Stimulated activated CD8-positive, alpha-beta memory T cell treated with anti-CD3 and anti-CD28 coated beads, Interleukin-15, amount 100 ng/mL, for 24 hours (primary cell): ENCODE measurements at places on chromosomes 12 and 14.
A peak's percentile ranks its signal among the peaks of the same experiment; 100 is the strongest.

- no peak for DNase-seq
Observed at GRCh38 chr12:62305778-62306177, 45.6 kb downstream of the USP15 start.

DNA sequence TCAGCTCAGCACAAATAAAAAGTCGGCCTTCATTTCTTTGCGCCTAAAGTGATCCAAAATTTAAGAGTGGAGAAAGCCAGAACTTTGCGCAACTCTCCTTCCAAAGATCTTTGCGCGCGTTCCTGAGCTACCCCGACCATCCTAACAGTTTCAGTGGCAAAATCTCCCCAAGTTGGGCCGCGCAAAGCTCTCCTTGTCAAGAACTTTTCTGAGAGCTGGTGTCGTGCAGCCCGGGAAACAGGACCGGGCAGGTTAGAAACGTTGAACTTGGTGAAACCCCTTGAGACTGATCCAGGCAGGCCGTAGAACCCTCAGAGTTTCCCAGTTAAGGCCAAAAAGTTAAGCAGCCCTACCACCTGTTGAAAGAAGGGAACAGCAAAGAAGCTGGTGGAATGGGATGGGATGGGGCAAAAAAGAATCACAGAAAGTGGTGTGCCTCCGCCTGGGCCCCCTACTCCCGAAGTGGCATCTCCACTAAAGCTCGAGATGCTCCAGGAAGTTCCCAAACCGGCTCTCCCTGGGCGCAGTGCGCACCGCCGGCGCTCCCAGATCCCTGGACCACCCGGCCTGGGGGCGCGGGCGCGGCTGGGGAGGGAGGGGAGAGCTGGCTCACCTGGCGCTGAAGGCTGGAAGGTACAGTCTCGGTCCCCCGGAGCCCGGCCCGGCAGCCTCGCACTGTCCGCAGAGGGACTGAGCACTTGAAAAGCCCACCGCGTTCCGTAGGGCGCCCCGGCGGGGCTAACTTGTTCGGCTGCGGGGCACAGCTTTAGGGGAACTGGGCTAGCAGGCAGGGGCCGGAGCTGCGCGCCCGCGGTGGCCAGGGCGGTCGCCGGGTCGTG, 768 bp downstream of the DBX2 start:
- DNase-seq = no peak

GRCh38 chr12:120851444-120851843, 52.7 kb downstream of the SPPL3 start:
- DNase-seq = no peak

GRCh38 chr12:13253966-13254760, 57.6 kb downstream of the EMP1 start:
- DNase-seq = no peak

- DNase-seq = no peak
Observed at GRCh38 chr14:104938960-104939359, 14.3 kb downstream of the PLD4 start.

GRCh38 chr12:131734336-131735152, 23.7 kb downstream of the SFSWAP start:
- DNase-seq = no peak

- DNase-seq = no peak
Observed at GRCh38 chr14:91256661-91257060, 12.2 kb upstream of the GPR68 start.

DNA sequence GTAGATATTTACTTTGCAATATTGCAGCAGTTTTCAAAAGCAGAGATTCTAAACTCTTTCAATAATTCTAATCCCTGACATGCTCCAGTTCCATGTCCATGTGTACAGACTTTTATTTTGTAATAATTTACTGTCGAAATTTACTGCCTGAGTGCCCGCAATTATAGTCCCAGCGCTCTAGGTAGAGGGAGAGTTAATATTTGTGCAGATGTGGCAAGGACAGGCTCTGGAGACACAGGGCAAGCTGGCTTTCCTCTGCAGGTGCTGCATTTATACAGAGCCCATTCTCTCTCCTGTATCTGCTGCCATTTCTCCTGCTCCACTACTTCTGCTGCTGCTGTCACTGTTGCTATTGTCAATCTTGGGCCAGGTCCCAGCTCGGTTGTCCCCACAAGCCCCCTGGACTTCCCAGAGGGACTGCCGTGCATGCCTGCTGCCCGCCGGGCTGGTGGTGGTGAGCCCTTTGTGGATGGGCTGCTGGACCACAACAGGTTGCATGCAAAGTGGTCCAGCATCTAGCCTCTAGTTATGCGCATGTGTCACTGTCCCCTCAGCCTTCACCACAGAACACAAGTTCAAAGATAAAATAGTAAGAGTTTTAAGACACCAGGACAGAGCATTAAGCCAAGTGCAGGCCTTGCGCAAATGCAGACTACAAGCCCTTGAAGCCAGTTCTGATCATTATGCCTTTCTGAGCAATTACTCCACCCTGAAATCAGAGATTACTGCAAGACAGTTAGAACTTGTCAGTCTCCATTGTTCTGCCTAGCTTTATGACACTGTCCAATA, 40.8 kb upstream of the CSRP2 start:
- no peak for DNase-seq

GRCh38 chr12:45050751-45051571, at the start of gene DBX2:
Gene DBX2, minus strand, starts transcription at chr12:45051099. Its CDS starts 172 bp downstream, at chr12:45050927.
- no peak for DNase-seq

DNA sequence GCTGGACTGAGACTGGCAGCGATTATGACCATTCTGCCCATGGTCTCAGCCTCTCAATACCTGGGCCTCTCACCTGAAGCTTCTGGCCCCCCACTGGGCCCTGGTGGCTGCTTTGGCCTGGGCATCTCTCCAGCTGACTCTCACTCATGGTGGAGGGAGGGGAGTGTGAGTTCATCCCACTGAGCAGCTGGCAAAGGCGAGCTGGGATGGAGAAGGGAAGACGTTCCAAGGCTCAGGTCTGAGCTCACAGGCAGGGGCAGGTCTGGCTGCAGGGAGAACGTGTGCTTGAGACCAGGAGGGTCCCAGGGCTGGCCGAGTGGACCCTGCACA, 103.5 kb downstream of the TMEM121 start:
- DNase-seq = no peak

GRCh38 chr14:72745991-72746980, 147.6 kb downstream of the DPF3 start:
- DNase-seq = no peak

DNA sequence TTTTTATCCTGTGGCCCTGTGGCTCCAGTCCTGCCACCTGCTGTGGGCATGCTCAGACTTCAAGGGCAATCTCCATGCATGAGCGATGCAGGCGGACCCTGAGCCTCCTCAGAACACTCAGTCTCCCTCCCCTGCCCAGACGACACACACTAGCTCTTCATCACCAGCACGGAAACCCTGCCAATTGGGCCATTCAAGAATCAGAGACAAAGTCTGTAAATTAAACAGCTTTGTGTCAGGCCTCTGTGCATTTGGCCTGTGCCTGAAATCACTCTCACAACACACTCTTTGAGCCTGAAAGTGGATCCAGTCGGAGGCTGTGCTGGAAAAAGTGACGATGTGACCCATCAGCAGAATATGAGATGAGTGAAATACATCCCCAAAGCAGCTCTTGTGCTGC, 12.5 kb downstream of the POU6F1 start:
- DNase-seq = no peak

- peak; percentile 38 for DNase-seq
Observed at GRCh38 chr12:109804820-109805761, 28.1 kb downstream of the TRPV4 start.

GRCh38 chr14:61298824-61299223, 17.7 kb upstream of the TMEM30B start:
- DNase-seq = no peak

DNA sequence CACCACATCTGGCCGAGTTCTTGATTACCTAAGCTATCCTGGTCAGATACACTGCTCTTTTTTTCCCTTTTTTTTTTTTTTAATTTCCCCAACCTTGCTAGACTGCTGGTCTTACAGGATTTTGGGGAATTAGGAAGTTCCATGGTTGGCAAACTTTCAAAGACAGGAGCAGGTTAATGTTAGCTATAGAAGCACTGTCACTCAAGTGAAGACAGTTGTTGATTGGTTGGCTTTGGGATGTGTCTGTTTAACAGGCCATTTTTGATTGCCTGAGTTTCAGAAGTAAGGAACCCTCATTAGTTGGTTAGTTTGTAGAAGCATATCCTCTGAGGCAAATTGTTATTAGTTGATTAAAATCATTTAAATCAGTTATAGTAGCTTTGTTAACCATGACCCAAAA, 36.8 kb downstream of the RAP1B start:
- no peak for DNase-seq

- DNase-seq = no peak
Observed at GRCh38 chr12:124754949-124755800, 108.5 kb downstream of the SCARB1 start.

- DNase-seq = no peak
Observed at GRCh38 chr12:54126696-54127537, 61.9 kb downstream of the SMUG1 start.

GRCh38 chr12:29610473-29611170, 113.1 kb upstream of the OVCH1 start:
- no peak for DNase-seq

GRCh38 chr12:94027561-94027960, 120.8 kb upstream of the PLXNC1 start:
- DNase-seq = no peak

DNA sequence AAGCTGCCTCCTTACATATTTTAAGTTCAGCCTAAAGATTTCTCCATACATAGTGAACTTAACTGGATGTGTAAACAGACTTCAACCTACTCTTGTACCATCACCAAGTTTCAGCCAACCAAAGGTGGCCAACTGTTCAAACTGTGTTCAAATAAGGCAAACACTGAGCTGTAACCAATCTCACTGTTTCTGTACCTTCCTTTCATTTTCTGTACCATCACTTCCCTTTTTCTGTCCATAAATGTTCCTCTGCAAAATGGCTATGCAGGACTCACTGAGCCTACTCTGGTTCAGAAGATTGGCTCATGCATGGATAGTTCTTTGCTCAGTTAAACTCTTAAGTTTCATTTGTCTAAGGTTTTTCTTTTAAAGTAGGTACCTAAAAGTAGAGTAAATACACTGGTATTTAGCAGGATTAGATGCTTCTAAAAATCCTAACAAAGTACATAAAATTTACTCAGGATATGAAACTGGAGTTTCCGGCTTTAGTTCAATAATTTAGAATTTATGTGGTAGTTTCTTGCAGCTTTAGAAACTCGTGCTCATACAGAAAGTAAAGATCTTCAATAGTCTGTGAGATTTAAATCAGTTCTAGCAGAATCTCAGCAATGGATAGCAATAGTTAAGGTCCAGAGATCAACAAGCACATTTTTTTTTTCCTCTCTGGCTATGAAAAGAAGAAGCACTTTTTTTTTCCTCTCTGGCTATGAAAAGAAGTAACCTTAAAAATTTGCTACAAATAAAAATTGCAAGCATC, 282.0 kb upstream of the PPFIA2 start:
- no peak for DNase-seq

DNA sequence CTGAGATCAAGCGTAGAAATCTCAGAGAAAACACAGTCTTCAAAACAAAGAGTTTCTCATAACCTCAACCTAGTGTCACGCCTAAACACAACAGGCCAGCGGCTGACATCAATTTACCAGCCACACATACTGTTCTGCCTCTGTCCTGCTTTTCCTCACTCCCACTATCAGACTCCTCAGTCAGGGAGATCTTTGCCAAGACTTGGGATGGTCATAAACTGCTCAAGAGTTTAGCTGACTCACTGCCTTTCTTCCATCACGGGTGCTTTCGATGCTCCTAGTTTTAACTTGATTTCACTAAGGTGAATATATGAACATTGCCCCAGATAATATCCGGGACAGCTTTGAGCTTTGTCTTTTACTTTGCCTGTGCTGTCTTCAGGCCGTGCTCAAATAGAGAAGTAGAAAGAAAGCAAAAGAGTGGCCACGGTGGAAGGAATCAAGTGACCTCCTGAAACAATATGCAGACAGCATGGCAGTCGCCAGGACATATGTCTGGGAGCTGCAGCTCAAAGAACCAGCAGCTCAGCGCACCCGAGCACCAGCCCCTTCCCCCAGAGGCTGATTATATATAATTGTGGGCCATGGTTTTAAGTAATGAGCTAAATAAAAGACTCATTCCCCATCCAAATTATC, 12.1 kb downstream of the MDM1 start:
- DNase-seq = no peak

DNA sequence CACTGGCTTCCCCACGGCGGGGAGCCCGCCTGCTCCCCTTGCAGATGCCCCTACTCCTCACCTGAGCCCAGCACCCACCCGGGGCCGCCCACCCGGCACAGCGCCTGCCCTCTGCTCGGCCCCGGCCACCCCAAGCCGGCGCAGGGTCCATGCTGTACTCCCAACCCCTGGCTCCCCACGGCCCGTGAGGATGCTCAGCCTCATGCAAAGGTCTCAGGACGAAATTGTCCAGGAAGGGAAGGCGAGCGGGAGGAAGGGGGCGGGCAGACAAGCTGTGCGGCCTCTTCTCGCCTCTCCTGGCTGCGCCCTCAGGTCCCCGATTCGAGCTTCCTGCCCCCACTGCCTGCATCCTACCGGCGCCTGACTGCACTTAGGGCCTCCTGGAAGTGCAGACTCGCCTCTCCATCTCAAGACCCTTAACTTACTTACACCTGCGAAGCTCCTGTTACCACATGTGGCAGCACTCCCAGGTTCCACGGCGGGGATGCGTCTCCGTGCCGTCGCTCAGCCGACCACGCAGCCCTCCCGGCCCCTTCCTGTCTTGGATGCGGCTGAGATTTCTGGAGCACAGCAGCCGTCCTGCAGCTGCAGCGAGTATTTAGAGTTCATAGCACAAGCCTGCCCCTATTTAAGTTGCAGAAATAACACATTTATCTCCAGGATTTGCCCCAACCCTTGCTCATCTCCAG, 18.0 kb downstream of the LRCOL1 start:
- no peak for DNase-seq

- no peak for DNase-seq
Observed at GRCh38 chr14:21202463-21203358, 46.8 kb upstream of the OR5AU1 start.

- DNase-seq = no peak
Observed at GRCh38 chr14:103086771-103087342, 2.8 kb downstream of the LBHD2 start.

DNA sequence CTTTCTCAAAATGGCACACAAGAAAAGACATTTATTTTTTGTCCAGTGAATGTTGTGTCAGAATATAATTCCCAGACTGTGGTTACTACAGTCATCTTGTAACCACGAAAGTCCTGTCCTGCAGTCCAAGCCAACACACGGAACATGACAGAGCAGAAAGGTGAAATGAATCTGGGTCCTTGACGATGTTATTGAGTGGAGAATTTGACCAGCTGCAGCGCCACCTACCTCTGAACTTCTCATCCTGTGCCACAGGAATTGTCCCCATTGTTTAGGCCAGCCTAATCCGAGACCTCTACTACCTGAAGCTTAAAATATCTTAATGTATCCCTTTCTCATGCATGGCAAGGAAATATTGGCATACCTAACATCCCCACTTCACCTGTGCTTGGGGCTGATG, 64.1 kb upstream of the OTX2 start:
- no peak for DNase-seq

DNA sequence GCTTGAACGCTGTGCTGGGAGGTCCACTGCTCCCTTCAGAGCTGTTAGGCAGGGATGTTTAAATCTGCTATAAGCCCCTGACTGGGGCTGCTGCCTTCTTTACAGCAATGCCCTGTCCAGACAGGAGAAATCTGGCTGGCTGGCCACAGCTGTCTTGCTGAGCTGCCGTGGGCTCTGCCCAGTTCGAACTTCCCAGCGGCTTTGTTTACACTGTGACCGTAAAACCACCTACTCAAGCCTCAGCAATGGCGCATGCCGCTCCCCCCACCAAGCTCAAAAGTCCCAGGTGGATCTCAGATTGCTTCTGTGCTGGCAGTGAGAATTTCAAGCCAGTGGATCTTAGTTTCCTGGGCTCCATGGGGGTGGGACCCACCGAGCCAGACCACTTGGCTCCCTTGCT, 35.8 kb downstream of the CKAP4 start:
- no peak for DNase-seq

GRCh38 chr14:24712909-24713308, 78.9 kb upstream of the GZMB start:
- no peak for DNase-seq
